Omental fat pad (tissue), 4 donors: ENCODE measurements at places on chromosomes 4 and X. TPM values are rescaled to one million over a fixed set of nuclear protein-coding genes. Genes with fewer than 3 reads are reported as not detected.

GRCh38 chr4:78684325-78685079, 91.6 kb upstream of the BMP2K start:
- DNase-seq: no peak

DNA sequence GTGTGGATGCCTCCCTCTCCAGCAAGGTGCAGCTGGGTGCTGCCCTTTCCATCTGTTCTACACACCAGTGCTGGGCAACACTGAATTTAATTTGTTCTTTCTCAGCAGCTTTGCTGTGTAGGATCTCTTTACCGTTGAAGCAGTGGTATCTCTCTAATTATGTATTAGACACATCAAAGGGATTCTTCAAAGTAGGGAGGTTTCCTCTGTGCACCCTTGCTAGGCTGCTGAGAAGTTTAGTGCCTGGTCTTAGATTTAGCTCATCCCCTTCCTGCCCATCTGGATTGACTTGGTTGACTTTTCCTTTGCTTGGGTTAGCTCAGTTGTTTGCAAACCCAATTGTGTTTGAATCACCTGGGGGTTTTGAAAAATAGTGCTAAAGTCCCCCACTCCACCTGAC, 27.8 kb upstream of the LDB2 start:
- DNase-seq: no peak

- DNase-seq: no peak
Observed at GRCh38 chr4:6525474-6525873, 49.5 kb upstream of the MAN2B2 start.

- DNase-seq: no peak
Observed at GRCh38 chr4:173318648-173319211, 15.4 kb downstream of the HMGB2 start.

GRCh38 chrX:14291666-14292500, 237.5 kb upstream of the GLRA2 start:
- DNase-seq: no peak

DNA sequence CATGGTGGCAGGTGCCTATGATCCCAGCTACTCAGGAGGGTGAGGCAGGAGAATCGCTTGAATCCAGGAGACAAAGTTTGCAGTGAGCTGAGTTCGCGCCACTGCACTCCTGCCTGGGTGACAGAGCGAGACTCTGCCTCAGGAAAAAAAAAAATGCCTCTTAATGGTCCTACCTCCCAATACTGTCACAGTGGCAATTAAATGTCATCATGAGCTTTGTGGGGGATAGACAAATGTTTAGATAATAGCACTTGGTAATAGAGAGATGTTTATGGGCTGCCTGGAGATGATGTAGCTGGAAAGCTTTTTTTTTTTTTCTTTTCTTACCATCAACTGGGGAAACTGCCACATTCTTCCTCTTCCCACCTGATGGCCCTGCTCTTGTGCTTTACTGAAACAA, 33.0 kb downstream of the GRK4 start:
- DNase-seq: no peak

DNA sequence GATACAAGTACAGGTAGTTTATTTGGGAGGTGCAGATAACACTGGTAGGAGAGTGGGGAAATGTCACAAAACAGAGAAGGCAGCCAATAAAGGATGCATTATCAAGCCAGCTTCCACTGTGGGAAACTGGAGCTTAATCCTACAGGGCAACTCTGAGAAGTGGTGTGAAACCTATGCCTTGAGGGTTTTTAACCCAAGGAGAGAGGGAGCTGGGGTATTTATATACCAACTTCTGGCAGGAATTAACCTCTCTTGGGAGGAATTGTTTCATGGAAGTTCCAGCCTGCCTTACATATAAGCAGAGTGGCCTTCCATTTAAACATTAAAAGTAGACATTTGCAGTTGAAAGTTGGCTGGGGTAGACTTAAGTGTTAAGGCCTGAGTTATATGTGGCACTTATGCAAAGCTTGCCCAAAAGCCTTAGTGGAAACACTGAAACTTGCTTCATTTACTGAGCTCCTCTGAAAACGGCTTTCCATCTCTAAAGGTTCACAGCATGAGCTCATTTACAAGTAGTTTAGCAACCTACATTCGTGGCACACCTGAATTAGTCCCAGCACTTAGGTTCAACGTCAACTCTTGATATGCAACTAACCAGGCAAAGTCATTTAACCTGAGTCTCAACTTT, 19.2 kb downstream of the MAGEB17 start:
- DNase-seq: no peak

- DNase-seq: no peak
Observed at GRCh38 chr4:72302981-72303704, 265.9 kb downstream of the ADAMTS3 start.

DNA sequence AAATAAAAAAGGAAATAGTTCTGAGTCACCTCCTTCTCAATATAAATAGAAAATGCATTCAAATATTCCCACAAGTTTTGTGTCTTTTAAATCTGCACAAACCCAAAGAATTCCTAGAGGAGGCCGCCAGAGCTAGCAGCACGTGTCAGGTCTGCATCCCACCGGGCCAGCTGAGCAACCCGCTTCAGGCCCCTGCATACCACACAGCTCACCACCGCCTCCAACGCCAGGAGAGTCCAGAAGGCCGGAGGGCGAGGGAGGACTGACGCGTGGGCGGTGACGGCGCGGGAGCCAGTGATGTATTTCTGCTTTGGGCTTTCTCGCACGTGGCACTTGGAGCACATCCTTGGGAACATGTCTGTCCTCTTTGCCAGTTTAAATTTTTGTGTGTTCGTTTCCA, 61.9 kb upstream of the CLDN34 start:
- DNase-seq: no peak

The SPP1 gene
- 1,073 TPM for total RNA-seq

GRCh38 chr4:185634066-185634652, 98.9 kb upstream of the PDLIM3 start:
- no peak for DNase-seq

- no peak for DNase-seq
Observed at GRCh38 chr4:113316879-113317278, 267.4 kb downstream of the ANK2 start.

The PRDM5 gene
- 18.8 TPM for total RNA-seq

DNA sequence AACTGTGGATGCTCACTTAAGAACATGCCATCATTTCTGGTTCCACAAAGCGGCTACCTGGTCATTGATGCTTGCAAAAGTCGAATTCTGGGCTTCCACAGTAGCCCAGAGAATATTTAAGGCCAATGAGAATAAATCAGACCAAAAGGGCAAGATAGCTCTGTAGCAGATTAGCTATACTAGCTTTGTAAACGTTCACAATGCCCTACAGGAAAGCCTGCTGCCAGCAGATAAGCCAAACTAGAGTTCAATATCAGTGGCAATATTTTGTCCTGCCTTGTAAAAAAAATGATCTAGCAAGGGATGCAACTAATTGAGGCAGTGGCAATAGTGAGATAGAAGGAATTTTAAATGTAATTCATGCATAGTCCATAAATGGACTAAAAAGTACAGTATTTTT, 387.7 kb upstream of the TEX13C start:
- DNase-seq: no peak

GRCh38 chr4:15162465-15163283, 160.4 kb downstream of the CPEB2 start:
- no peak for DNase-seq

DNA sequence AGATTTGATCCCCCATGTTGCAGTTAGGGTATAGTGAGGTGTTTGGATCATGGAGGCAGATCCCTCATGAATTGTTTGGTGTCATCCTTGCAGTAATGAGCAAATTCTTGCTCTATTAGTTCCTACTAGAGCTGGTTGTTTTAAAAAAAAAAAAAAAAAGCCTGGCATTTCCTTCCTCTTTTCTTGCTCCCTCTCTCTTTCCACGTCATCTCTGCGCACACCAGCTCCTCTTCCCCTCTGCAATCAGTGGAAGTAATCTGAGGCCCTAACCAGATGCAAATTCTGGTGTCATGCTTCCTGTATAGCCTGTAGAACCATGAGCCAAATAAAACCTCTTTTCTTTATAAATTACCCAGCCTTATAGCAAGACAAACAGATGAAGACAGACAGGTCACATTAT, 24.5 kb downstream of the WDR17 start:
- DNase-seq: no peak

GRCh38 chr4:150668824-150669223, 86.9 kb downstream of the MAB21L2 start:
- DNase-seq: no peak

DNA sequence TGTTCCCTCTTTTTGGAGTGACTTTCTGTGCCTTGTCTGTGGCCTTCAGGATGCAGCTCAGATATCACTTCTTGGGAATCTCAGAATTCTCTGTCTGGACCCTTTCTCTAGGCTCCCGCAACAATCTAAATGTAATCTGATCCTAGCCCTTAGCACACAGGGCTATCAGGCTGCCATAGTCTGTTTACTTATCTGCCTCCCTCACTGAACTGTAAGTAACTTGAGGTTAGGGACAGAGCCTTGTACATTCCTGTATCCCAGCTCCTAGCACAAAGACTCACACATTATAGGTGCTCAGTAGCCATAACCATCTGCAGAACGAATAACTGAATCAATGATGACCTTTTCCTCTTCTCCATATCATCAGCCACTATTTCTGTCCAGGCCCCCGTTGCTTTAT, 69.5 kb downstream of the RTL9 start:
- DNase-seq: no peak

GRCh38 chr4:54842656-54843055, 184.9 kb downstream of the KIT start:
- no peak for DNase-seq

DNA sequence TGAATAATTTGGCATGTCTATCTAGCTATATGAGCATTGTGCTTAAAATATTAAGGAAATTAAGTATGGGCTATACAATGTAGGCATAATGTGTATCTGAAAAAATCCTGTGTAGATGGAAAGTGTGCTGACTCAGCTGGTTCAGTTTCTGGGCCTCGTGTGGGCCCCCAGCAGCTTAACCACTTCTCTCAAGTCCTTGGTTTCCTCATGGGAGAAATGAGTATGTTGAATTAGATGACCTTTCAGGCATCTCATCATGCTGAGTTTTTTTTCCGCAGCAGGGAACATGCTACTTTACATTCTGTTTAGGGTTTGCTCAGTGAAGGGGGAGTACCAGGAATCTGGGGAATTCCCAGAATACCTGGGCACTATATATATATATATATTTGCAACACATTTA, 30.5 kb downstream of the RHOH start:
- DNase-seq: no peak

DNA sequence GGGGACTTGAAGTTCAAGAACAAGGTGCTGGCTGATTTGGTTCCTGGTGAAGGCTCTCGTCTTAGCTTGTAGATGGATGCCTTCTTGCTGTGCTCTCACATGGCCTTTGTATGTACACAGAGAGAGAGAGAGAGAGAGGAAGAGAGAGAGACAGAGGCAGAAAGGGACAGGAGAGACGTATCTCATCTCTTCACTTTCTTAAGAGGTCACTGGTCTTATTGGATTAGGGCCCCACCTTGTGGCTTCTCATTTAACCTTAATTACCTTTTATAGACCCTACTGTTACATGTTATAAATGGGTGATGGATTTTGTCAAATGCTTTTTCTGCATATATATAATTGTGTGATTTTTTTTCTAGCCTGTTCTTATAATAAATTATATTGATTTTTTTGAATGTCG, 1444.2 kb downstream of the ADGRL3 start:
- no peak for DNase-seq

The ATP1B4 gene
- total RNA-seq: not detected

DNA sequence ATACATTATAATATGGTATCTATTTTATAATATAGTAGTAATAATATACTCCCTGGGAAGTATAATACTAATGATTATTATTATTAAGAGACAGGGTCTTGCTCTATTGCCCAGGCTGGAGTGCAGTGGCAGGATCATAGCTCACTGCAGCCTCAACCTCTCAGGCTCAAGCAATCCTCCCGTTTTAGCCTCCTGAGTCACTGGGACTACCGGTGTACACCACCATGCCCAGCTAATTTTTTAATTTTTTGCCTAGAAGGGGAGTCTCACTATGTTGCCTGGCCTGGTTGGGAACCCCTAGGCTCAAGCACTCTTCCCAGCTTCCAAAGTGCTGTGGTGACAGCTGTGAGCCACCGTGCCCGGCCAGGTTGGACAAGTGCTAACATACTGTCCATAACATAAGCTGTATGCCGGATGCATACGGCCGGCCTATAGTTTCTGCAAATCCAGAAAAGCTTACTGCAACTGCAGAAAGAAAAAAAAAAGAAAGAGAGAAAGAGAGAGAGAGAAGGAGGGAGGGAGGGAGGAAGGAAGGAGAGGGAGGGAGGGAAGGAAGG, 94.2 kb upstream of the PPP2R3B start:
- DNase-seq: no peak

The PAGE4 gene
- not detected for total RNA-seq

DNA sequence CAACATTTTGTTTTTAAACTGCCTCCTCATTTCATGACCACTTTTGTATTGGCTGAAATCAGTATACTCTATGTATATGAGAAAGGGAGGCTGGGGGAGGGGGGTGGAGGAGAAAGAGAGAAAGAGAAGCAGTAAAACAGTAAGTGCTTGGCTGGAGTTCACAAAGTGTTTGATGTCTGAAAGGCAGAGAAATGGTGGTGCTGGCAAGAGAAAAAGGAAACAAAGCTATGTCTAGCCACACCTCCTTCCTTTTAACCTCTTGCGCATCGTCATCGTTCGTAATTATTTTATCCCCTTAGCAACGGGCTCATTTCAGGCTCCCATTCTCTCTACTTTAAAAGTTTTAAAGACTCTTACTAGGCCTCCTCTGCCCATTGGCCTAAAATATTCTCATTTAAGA, 25.6 kb downstream of the RPA4 start:
- no peak for DNase-seq

DNA sequence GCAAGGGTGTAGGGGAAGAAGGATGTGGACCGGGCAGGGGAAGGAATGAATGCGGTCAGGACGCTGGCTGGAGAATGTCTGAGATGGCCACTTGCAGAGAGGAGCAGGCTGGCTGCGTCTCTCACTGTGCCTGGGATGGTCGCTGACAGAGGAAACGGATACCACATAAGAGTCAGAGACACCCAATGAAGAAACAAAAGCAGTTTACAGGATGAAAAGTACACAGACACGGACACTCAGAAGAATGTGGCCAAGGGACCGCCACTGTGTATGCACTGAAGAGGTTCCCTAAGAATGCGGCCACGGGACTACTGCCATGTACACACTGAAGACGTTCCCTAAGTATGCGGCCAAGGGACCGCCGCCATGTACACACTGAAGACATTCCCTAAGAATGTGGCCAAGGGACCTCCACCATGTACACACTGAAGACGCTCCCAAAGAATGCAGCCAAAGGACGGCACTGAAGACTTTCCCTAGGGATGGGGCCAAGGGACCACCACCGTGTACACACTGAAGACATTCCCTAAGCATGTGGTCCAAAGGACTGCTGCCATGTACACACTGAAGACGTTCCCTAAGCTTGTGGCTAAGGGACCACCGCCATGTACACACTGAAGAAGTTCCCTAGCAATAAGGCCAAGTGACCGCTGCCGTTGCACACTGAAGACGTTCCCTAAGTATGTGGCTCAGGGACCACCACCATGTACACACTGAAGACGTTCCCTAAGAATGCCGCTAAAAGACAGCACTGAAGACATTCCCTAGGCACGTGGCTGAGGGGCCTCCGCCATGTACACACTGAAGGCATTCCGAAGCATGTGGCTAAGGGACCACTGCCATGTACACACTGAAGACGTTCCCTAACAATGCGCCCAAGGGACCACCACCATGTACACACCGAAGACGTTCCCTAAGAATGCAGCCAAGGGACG, 32.2 kb downstream of the DHRSX start:
- no peak for DNase-seq

GRCh38 chr4:54482529-54483200, 175.1 kb upstream of the KIT start:
- DNase-seq: no peak
